Fibroblast of skin of left biceps (primary cell): ENCODE measurements at places on chromosomes 6 and 20.

DNA sequence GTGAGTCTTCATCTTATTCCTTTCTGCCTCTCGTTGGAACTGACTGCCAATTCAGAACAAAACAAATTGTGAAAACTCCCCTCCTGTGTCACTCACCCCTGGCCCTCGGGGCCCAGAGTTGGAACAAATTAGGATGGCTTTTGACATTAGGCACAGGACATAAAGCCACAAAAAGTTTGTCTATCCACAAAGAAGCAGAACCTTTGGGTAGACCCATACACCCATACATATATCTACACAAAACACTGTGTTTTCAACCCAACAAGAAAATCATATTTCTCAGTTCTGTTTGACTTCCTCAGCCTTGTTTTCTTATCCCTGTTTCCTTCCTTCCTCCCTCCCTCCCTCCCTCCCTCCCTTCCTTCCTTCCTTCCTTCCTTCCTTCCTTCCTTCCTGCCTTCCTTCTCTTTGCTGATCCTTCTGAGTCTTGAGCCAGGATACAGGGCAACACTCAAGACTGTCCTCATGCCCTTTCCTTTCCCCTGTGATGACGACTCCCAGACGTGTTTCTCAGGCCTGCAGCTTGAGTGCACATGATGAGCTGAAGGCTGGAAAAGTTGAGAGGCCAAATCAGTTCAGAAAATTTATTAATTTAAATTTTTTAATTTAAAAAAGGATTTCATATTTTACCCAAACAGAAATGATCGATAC is 41.7 kb upstream of the NKX2-2 start:
- DNase-seq: no peak

DNA sequence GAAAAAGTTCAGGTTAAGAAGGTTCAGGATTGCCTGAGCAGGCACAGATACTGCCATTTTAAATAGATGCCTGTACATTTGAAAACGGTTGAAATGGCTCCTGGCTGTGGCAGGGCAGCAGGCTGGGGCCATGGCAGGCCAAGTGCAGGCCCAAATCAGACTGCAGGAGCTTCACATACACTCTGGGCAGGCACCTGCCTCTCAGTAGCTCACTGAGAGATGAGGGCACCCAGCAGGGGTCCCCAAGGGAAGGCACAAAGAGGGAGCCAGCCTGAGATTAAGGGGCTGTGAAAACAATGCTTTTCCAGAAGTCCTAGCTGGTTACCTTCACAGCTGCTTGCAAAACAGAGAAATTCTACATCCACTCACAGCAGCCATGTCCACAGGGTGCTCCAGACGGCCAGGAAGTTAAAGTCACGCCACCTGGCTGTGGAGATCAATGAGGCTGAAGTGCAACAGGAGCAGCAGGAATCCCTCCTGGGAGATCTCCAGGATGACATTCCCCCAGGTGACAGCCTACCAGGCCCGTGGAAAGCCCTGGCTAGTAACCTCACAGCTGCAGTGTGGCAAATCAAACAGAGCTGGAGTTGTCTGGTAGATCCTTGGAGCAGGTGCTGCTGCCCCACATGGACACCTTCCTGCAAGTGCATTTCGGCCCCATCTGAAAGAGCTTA is 6.2 kb upstream of the RAET1E start:
- DNase-seq: no peak

DNA sequence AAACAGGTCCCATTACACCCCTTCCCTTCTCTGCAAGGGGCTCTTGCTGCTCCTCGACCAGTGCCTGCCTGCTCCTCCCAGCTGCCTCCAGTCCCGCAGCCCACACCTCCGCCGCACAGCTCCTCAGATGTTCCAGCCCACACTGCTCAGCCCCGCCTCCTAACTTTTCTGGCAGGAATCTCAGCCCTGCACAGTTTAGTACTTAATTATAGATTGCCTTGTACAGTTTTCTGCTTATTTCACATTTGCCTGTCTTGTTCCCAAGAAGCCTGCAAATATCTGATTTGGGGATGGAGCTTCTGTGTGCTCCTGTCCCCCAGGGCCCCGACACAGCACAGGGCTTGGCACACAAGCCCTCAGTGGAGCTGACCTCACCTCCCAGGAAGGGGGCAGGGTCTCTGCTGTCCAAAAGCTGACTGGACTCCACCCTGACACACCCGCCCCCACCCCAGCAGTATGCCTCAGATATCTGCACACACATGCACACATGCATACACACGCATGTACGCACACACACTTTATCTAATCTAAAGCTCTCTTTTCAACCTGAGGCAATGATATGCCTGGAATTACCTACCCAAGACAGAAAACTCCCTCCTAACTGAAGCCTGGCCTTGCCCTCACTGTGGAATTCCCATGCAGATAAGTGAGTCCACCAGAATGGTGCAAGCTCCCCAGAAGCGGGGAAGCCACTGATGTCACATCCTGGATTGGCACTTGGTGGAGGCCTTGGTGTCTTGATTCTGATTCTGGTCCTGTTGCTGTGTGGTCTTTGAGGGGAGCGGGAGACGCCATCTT is 1.2 kb upstream of the PNPLA1 start:
- DNase-seq: no peak

DNA sequence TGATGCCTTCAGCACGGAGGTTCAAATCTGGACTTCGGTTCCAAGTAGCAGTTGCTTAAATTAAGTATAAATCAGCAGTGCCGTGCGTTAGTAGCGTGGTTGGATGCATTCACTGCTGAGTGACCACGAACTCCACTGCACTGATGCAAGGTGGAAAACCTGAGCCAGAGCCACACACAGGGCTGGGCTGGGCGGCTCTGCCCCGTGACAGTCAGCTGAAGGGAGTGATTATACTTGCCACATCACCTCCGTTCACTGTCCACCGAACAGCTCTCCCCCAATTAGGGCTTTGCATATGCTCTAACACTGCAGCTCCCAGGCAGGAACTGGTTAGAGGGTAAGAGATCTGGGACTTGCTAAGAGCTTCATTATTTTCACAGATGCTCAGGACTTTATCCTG is 22.2 kb downstream of the PPP1R3G start:
- no peak for DNase-seq

DNA sequence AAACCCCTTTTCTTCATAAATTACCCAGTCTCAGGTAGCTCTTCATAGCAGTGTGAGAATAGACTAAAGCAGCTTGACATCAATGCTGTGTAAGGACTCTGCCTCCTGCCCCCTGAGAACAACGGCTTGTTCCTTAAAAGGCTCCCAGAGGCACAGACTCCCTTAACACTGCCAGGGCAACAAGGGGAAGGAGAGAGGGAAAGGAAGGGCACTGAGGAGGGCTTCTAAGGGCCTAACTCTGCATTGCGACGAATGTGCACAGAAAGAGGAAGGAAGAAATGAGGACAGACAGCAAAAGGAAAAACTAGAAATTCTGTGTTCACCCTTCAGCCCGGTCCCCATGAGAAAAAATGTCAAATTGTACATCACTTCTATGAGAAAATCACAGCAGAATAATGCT is 74.0 kb downstream of the AGPAT4 start:
- DNase-seq: no peak

DNA sequence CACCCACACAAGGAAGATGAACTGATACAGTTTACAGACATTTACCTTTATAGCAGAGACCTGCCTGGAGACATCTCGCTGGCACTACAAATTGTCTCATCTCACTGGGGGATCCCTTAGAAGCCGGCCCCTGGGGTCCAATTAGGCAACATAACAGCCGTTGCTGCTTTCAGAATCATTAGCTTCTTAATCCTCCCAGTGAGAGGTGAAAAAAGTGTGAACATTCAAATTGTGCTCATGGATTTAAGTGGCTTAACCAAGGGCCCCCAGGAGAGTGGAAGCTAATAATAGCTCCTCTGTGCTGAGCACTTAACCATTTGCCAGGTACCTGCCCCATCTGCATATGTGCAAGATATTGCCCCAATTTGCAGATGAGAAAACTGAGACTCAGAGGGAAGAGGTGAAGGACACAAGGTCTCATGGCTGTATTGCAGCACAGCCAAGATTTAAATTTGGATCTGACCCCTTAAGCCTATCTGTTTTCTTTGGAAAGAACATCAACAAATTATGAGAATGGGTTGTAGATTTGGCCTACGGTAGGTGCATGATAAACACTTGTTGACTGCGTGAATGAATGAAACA is 101.0 kb downstream of the EYA2 start:
- no peak for DNase-seq

DNA sequence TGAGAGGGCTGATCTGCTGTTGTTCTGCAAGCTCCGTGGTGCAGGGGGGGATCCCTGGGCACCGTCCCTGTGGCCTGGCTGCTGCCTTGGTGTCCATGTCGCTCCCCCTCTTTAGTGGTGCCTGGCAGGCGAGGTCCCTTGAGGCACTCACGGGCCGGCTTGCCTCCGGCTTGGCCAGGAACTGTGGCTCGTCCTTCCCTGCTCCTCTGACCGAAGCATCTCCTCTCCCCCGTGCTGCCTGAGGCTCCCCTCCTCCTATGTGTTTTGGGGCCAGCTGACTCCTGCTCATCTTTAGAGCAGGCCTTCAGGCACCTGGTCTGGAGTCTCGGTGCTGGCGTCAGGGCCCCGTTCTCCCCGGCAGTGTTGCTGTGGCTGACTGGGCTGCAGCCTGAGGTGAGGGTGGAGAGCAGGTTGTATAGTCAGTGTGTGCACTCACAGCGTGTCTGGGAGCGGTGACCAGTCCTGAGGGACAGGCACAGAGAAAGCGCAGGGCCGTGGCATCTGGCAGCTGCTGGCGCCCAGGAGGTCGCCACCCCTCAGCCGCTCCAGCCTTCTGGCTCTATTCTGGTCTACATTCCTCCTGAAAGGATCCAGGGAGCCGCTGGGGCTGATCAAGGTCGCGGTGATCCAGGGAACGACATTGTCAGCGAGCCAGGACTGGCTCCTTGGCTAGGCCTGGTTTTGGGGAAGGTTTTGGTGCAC is 43.7 kb downstream of the PYGB start:
- DNase-seq: no peak

- DNase-seq: no peak
Measured at GRCh38 chr6:81843302-81843701, 90.8 kb upstream of the TENT5A start.

DNA sequence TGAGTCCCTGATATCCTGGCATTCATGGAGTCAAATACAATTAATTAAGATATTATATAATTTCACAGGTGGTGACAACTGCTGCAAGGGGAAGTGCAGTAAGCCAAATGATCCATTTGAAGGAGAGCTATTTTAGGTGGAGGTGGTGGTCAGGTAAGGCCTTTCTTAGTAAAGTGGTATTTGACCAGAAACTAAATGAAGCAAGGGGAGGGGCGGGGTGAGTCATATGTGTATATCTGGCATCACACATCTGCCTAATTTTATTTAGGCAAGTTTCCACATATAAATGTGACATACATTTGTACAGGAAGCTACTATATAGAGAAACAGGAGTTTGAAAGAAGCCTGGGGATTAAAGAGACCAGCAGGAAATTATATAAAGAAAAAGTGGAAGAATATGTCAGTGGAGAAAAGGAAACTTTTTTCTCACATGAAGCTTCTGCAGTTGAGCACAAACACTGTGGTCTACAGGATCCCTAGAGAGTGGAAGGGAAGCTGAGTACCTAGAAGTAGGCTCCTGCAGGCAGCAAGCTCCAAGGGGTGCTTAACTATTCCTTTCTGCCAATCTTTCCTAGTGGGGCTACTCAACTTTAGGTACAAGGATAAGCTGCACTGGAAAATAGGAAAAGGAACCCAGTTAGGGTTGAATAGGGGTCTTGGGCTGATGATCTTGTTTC is 99.6 kb downstream of the OGFRL1 start:
- no peak for DNase-seq

DNA sequence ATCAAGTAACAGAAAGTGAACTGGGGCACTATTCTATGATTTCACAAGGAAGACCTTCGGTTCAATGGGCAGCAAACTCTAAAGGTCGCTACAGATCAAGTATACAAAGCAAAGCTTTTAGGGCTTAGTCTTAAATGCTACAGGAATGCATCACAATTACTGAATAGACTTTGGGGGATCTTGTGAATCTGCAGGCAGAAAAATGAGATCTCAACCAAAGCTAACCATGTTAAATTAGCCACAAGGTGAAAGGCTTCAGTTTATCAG is 98.0 kb upstream of the TMEM30A start:
- no peak for DNase-seq

DNA sequence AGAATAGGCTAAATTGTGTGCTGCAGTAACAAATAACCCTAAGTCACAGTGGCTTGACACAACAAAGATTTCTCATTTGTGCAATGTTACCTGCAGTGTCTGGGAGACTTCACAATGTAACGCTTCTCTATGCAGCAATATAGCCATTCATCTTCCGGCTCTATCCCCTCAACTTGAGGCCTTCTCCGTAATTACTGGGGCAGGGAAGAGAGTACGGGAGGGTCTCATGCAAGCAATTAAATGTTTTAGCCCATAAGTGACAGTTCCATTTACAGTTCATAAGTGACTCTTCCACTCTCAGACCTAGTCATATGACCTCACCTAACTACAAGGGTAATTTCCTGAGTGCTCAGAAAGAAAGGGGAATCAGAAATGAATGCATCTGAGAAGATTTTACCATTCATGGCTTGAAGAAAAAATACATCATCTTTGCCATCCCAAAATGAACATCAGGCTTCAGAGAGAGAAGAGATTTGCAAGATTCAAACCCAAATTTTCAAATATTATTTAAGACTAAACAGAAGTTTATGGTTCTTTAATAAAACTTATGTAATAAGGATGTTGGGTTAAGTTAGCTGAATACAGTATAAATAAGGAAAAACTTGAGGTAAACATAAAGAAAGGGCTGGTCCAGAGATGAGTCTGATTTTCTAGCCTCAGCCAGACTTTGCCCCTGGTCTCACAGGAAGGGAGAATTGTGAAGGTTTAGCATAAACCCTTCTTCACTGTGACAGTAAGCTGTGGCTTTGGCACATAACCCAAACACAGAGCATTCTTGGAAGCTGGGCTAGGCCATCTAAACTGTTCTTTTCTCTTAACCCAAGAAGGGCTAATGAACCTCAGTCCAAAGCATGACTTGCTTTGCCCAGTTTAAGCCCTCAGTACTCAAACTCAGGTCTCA is 13.3 kb downstream of the GPR6 start:
- no peak for DNase-seq

- DNase-seq: peak; percentile 55
Measured at GRCh38 chr6:13760307-13761304, 49.0 kb upstream of the RANBP9 start.

- no peak for DNase-seq
Measured at GRCh38 chr6:136628996-136629395, 78.8 kb upstream of the MAP7 start.

DNA sequence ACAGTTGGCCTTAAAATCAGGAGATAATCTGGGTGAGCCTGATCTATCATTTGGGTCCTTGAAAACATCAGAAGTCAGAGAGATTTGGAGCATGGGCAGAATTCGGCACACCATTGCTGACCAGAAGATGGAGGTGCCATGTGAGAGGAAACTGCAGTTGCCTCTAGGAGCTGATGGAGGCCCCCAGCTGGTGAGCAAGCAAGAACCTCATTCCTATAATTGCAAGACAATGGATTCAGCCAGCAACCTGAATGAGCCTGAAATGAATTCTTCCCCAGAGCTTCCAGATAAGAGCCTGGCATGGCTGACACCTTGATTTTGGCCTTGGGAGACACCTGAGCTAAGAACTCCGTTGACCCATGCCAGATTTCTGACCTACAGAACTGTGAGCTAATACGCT is 76.3 kb upstream of the FYN start:
- DNase-seq: no peak

- DNase-seq: peak; percentile 21
Measured at GRCh38 chr6:113953346-113953745, 17.6 kb downstream of the HDAC2 start.
